Forelimb muscle (tissue), 1 donor: ENCODE measurements at places on chromosomes 2 and 18.

DNA sequence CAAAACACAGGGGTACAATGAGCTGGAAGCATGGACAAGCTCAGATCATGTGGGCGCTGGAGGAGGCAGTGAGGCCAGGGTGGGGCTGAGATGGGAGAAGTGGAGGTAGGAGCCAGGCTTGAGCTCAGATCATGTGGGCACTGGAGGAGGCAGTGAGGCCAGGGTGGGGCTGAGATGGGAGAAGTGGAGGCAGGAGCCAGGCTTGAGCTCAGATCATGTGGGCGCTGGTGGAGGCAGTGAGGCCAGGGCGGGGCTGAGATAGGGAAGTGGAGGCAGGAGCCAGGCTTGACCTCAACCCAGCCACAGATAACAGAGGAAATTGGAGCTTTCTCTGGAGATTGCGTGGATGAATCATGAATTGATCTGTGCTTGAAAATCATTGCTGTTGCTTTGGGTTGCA lies 48.3 kb upstream of the TMEM18 start:
- DNase-seq = no peak

DNA sequence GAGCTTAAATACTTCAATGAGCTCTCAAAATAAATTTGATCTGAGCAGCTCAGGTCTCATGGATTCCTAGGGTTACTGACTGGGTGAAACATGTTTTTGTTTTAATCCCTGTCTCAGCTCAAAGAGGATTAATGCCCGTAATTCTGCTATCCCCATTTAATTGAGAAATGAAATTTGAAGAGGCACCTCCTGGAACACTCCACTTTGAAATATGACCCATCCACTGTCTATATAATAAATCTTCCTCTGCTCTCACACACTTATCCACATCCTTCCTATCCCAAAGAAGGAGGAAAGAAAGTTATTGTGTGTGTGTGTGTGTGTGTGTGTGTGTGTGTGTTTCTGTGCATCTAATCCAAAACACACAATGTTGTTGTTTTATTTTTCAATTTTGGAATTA lies 2082.4 kb upstream of the PIK3C3 start:
- DNase-seq = no peak

- DNase-seq = no peak
These were observed 503 bp downstream of the ZNF513 start for GRCh38 chr2:27379836-27380625.

GRCh38 chr18:26526128-26526965 lies 22.0 kb downstream of the KCTD1 start:
- no peak for DNase-seq

GRCh38 chr2:39023649-39024048 lies 97.2 kb downstream of the SOS1 start:
- no peak for DNase-seq

DNA sequence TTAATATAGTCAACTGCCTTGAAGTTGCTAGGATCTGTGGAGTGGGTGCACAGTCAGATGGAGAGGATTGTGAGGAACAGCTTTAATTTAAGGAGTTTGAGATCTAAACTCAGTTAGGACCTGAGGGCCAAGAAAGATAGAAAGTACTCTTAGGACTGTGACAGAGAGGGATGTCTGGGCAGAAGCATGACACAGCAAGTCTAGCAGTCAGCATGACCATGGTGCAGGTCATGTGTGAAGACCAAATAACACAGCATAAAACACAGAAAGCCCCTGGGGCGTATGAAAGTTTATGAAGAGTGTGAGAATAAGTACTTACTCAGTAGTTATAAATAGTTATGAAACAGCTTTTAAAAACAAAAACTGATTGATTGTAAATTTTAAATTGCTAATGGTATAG lies 107.2 kb downstream of the GALNT1 start:
- no peak for DNase-seq

- DNase-seq = no peak
These were observed 92.0 kb upstream of the BCL2L11 start for GRCh38 chr2:111028720-111029119.

DNA sequence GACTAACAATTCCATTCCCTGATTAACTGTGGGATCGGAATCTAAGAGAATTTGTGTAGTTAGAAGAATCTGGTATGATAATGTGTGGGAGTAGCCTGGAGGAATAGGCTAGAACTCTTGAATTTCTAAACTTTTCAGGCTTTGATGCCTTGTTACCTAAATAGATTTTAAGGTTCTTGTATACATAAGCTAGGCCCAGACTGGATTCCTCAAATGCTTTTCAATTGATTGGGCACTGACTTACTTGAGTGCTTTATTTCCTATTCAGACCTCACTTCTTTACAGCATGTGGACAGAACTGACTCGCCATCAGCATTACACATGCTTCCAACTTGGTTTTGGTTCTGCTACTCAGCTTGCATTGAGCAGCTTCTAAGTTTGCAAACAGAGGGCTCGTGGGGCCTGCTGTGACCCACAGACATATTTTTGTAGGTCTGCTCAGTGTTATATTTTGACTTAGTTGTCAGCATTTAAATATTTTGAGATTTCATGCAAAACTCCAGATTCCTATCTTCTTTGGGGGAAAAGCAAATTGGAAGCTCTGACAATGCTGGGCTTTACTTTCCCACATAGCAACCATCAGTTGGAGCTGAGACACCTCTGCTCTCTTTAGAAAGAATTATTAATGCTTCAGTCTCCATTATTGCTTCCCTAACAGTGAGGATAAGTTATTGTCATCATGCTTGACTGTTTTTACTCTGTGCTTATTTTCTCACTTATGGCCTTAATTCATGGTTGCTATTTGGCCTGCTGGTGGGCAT lies 5.7 kb downstream of the PARD3B start:
- DNase-seq = no peak

- DNase-seq = no peak
These were observed 48.4 kb upstream of the GPR39 start for GRCh38 chr2:132368191-132368590.

DNA sequence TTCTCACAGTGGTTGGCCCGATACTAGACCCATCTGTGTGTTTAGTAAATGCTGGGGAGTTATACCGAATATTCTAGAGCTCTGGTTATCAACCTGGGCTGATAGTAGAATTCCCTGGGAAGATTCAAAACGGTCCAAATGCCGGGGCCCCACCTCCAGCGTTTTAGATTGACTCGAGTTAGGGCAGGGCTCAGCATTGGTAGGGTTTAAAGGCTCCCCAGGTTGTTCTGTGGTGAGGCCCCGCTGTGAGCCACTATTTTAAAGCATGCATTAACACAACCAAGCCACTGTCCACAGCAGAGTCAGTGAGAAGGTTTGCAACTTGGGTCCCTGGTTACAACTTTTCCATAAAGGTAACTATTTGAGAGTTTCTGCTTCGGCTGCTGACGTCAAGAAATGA lies 73.6 kb downstream of the DYSF start:
- no peak for DNase-seq

DNA sequence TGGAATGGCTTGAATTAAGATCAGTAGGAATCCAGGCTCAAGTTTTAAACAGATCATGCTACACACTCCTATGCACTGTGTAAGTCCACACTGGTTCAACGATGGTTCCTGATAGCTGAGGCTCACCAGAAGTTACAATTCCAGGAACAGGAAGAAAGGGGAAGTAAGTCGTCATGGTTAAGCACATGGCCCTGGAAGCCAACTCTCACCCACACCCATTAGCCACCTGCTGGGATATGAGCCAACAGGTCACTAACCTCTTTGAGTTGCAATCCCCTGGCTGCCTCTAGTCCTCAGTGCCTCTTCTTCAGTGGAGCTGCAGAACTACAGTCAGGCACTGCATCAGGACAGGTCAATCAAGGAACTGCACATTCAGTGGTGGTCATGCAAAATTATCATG lies 133.5 kb downstream of the TMEM182 start:
- DNase-seq = no peak

DNA sequence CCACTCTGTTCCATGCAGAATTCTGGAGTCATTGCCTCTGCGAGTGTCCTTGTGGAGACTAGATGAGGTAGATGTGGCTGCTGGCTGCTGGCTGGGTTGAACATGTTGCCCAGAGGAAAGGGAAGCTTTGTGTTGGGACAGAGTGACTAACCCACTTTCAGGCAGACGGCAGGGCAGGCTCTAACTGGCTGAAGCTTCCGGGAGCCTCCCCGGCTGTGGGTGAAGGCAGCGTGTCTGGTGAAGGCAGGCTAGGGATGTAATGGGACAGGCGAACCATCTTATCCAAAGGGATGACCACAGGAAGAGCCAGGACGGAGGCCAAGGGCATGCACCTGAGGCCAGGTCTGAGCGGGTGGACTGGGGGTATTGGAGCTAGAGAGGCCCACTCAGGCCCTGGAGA lies 16.0 kb downstream of the ASPRV1 start:
- DNase-seq = no peak

- DNase-seq = no peak
These were observed 516.0 kb upstream of the POU3F3 start for GRCh38 chr2:104337869-104338268.
